Ovary (tissue), 10 donors: ENCODE measurements at places on chromosomes 5 and 9.

GRCh38 chr5:119063579-119064379, 7.1 kb upstream of the DMXL1 start:
- DNase-seq = no peak

DNA sequence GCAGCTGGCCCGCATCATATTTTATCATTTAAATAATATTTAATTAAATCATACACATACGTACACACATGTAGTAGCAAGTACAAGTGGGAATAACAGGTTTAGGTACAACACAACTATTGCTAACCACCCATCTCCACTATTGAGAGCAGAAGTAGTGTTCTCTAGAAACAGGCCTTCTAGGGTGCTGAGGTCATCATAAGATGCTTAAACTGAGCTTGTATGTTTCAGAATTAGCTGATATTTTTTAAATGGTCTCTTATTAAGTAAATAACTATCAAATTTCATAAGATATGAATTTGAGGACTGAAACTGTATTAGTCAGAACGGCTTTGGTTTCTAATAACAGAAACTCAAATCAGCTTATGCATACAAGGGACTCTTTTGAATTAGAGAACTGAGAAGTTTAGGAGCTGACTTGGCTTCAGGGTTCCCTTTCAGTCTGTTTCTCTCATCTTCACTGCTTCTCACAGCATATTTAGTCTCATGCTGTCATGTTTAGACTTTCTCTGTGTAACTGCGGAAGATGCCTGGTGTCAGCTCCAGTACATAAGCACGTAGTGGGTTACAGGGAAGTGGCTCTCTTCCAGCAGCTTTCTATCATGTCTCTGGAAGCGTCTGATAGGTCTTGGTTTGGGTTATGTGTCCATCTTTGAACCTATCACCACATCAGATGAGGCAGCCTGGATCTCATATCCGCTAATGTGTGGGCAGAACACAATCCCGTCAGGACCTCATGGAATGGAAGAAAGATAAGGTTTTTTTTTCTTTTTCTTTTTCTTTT, 25.0 kb upstream of the OCLN start:
- no peak for DNase-seq

GRCh38 chr9:105126226-105126625, 118.2 kb upstream of the SLC44A1 start:
- no peak for DNase-seq

- DNase-seq = peak; percentile 75
Observed at GRCh38 chr9:94681508-94681907, 42.2 kb upstream of the FBP1 start.

GRCh38 chr5:117621921-117622320, 1047.3 kb upstream of the SEMA6A start:
- no peak for DNase-seq

GRCh38 chr9:129071526-129072126, 9.3 kb upstream of the DOLPP1 start:
- DNase-seq = no peak

DNA sequence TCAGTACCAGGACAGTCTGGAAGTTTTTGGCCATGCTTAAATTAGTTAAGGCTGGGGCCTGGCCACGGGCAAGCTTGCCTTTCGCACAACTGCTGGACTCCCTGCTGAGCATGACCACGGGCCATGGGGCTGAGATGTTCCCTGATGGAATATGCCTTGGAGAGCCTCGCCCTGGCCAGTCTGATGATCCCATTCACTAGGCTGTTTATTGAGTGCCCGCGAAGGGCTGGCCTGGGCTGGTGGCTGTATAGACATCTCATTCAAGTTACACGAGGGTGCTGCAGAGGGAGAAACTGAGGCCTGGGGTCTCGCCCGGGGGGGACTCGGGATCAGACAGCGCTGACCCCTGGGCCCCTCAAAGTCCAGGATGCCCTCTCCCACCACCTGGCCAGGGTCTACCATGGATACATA, 7.8 kb upstream of the RXRA start:
- no peak for DNase-seq

- DNase-seq = no peak
Observed at GRCh38 chr9:105062222-105062855, 134.4 kb upstream of the ABCA1 start.
